Lung microvascular endothelial cell (primary cell): ENCODE measurements at places on chromosomes 7 and 10.

DNA sequence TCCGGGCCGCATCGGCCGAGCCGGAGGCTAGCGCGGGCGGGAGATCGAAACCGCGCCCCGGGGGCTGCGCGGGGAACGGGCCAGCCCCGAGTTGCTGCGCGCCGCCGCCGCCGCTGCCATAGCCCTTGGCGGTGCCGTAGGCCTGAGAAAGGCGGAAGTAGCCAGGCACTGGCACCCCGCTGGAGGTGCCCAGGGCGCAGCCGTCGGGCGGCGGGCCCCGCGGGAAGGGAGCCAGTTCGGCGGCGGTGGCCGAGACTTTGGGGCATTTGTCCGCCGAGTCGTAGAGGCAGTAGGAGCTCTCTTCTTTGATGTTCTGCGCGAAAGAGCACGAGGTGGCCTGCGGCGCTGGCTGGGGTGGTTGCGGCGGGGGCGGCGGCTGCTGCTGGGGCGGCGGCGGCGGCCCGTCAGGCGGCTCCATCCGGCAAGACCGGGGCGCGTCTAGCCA is 587 bp downstream of the HOXA10 start:
- DNase-seq: no peak

DNA sequence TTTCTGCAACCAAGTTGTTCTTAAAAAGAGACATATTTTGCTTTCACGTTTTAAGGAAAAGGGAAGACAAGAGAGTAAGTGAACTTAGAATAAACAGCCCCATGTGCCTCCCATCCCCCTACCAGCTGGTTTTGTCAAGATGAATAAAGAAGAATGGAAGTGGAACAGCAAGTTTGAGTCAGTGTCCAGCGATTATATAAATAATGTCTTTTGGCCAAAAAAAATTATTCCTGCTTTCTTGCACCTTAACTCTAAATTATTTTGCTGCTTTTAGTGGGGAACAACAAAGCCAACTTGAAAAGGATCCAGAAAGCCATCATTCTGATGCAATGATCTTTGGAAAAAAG is 82.4 kb upstream of the TRIL start:
- DNase-seq: no peak

DNA sequence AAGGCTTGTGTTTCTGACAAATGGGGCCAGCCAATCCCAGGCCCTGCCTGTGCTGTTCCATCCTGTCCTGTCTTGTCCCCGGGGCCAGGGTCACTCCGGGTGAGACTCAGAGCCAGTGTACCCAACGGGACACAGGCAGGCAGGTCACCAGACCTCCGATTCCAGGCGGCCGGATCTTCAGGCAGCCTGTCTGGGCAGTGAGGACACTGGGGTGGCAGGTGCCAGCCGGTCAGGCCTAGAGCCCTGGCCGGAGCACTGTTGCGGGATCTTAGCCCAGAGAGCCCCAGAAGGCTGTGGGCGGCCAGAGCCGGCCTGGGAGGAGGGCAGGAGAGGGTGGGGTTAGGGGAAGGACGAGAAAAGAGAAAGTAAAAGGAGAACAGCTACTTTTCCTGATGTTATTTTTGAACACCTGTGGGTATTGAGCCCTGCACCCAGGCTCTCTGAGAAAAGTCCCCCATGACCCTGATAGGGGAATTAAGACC is 134.3 kb upstream of the TNRC18 start:
- peak; percentile 37 for DNase-seq

GRCh38 chr10:84583501-84583900 is 255.1 kb downstream of the CCSER2 start:
- DNase-seq: no peak

DNA sequence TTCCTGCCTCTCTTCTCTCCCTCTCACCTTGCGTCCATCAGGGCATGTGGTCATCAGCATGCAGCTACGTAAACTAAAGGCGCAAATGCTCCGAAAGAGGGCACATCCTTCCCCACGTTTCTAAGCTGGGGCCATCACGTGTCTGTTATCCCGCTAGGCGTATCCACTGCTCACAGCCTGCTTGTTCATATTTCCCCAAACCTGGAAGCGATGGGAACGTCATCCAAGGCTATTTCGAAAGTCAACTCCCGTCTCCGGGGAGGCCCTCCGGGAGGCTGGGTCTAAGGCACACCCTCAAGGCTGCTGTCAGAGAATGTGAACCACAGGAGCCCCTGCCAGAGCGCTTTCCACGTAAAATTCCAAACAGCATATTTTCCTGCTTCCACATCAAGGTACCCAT is 199.2 kb downstream of the DIP2C start:
- no peak for DNase-seq

DNA sequence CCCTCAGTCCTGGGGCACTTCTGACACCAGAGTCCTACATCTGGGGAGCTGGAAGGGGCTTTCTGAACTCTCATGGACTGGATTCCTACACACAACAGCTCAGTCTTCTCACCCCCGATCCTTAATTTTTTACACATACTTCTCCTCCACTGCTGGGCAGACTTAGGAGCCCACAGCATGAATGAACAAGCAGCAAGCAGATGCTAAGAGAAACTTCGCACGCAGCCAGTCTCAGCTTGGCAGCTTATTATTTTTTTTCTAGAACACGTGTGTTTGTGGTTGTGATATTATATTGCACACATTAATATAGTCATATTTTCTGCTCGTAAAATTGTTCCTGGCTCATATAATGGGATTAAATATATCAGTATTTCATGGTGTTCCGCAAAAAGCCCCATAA is 50.9 kb upstream of the LOXL4 start:
- DNase-seq: no peak

DNA sequence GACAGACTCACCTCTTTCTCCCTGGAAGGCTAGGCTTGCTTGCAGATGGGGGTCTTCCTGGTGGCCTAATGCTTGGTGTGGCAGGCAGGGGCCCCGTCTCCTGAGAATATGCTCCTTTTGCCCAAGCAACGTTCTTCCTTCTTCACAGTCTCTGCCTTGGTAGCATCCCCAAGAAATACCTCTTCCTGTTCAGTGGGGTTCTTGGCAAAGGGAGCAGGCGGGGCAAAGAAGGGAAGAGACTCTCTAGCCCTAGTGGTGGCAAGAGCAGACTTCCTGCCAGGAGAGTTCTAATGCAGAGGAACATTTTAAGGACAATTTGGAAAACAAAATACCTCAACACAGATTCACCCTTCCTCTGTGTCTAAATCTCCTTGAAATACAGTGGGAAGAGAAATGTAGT is at the start of gene CLEC5A:
TSS of gene CLEC5A (minus strand) at position 179 of the 400 bp plus-strand sequence. CDS start 682 bp downstream, outside the sequence.
- no peak for DNase-seq

GRCh38 chr7:20749906-20750305 is 36.8 kb downstream of the SP8 start:
- no peak for DNase-seq
